ENCODE measurements at places on chromosomes 12 and 14.

DNA sequence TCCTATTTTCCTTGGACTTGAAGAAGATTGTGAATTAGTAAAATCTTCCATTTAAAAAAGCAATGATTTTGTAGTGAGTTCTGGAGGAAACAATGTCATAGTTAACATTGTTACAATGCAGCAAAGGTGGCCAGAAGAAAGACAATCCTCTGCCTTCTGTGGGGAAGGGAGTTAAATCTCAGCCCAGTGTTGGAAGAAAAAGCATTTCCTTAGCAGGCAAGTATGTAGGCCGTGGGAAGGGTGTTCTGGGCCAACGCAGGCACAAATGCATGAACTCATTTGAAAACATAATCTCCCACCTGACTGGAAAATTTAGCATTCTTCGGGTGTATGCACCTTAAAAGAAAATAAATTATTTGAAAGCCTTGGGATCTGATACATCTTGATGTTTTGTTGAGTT lies 258.6 kb downstream of the ADAMTS20 start:
- no peak for DNase-seq

GRCh38 chr12:106311139-106311538 lies 8.6 kb downstream of the TCP11L2 start:
- DNase-seq = no peak

- no peak for DNase-seq
Measured at GRCh38 chr12:87406926-87407325, 622.3 kb downstream of the C12orf50 start.

- DNase-seq = no peak
Measured at GRCh38 chr12:19704966-19705365, 265.7 kb downstream of the AEBP2 start.

GRCh38 chr14:104775073-104775489 lies 20.5 kb downstream of the AKT1 start:
- no peak for DNase-seq

- no peak for DNase-seq
Measured at GRCh38 chr12:129332286-129332685, 479.0 kb downstream of the GLT1D1 start.
